ENCODE measurements at places on chromosomes 12 and 14.

- no peak for DNase-seq
Measured at GRCh38 chr12:128078301-128078971, 188.5 kb upstream of the TMEM132C start.

GRCh38 chr12:120817559-120818330 is 86.4 kb downstream of the SPPL3 start:
- no peak for DNase-seq

- no peak for DNase-seq
Measured at GRCh38 chr14:94372021-94372605, 16.3 kb downstream of the SERPINA1 start.

GRCh38 chr12:268483-268840 is 5.8 kb upstream of the SLC6A13 start:
- DNase-seq: no peak

DNA sequence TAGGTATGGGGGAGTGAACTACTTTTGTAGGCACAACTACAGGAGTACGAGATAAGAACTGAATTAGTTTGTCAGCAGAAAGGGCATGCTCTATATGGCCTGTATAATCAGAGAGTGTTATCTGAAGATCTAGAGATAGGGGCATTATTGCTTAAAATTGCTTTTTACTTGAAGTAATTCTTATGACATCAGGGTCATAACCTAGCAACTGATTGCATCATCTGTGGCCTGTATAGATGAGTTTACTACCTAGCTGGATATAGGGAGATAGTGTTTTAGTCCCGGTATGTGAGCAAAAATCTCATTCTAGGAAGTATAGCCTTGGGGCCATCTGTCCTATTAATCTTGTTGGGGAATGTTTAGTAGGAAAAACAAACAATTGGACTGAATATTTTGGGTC is 142.7 kb downstream of the TMEM117 start:
- DNase-seq: no peak

GRCh38 chr12:3753544-3754284 is 805 bp upstream of the CRACR2A start:
- DNase-seq: no peak

- DNase-seq: no peak
Measured at GRCh38 chr12:2244013-2244861, 191.4 kb downstream of the CACNA1C start.

- no peak for DNase-seq
Measured at GRCh38 chr14:33670235-33670634, 280.6 kb downstream of the EGLN3 start.

DNA sequence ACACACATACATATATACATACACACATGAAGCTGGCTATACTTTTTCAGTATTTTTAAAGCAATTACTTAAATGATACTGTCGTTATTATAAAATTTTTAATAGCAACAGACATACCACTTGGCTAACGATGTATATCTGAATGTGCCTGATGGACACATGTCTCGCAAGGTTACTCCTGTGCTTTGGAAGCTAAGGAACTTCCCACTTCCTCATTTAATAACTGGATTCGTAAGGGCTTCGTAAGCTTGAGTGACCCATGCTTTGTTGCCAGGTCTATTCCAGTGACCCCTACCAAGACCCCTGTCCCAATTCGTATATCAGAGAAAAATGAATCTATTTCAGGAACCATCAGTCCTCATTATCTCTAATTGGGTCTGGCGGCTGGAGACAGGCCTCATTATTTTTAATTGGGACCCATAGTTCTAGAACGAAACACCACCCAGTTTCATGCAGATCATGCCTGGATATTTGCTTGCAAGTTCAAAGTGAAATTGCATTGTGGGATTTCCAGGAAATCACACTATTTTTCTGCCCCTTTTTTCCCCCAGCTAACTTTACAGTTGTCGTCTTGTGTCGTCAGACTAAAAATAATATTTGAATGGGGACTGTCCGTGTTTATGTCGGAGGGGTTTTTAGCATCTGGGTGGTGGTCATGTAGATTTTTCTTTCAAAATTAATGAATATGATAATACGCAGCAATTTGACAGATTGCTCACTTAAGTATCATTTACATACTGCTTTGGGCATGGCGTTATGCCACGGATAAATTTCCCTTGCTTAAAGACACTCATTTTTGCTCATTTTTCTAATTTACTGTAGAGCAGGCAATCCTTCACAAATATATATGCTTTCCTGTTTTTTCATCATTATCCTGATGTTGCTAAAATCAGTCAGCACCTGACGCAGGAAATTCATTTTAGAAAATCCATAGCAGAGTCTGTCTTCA is 17.1 kb upstream of the MYO1H start:
- DNase-seq: no peak
